Bone marrow (tissue), 2 donors: ENCODE measurements at places on chromosomes 2 and 18.
A peak's percentile ranks its signal among the peaks of the same experiment; 100 is the strongest.

DNA sequence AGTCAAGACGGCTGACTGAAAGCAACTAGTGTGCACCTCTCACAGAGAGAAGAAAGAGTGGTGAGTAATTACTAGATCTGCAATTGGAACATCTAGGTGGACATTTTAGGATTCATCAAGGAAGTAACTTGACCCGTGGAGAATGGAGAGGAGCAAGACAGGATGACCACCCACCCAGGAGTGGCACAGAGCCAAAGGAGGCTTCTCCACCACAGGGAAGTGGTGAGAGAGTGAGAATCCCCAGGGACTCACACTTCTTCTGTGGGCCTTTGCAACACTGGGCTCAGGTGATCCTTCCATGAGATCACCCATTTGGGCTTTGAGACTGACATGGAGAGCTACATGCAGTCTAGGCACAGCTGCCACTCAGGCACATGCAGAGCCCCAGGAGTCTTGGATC, 132.8 kb upstream of the GALNT5 start:
- DNase-seq: no peak

GRCh38 chr2:96423291-96423690, 81.9 kb downstream of the NEURL3 start:
- no peak for DNase-seq

DNA sequence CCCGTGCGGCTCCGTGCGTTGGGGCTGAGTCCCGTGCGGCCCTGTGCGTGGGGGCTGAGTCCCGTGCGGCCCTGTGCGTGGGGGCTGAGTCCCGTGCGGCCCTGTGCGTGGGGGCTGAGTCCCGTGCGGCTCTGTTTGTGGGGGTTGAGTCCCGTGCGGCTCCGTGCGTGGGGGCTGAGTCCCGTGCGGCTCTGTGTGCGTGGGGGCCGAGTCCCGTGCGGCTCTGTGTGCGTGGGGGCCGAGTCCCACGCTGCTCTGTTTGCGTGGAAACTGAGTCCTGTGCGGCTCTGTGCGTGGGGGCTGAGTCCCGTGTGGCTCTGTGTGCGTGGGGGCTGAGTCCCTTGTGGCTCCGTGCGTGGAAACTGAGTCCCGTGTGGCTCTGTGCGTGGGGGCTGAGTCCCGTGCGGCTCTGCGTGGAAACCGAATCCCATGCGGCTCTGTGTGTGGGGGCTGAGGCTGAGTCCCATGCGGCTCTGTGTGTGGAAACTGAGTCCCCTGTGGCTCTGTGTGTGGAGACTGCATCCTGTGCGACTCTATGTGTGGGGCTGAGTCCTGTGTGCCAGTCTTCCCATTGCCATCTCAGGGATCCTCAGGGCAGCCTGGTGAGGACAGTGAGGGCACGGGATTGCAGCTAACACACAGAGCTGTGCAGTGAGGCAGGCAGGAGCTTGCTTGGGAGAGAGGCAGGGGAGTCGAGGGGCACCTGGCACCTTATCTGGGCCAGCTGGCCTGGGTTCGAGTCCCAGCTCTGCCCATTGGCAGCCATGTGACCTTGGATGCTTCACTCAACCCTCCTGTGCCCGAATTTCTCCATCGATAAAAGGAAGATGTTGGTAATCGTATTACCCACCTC, 44.5 kb downstream of the LDLRAD4 start:
- no peak for DNase-seq

DNA sequence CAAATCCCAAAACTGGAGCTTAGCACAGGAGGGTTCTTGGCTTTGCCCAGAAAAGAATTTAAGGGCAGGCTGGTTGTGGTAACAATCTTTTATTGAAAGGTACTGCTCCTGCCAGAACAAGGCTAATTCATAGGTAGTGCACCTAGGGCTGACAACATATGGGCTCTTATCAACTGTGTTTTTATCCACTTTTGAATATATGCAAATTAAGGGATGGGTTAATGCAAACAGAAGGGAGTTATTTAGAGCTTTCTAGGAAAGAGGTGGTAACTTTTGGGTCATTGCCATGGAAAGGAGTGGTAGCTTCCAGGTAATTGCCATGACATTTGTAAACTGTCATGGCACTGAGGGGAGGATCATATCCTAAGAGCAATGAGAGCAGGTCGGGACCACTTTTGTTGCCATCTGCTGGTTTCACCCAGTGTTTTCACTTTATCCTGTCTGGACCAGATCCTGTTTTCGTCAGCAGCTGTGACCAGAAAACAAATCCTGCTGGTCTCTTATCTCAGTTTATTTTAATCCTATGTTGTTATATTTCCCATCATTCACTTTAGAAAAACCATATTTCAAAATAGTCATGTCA, 981 bp downstream of the C2orf66 start:
- no peak for DNase-seq

GRCh38 chr2:143078104-143078503, 51.1 kb upstream of the ARHGAP15 start:
- DNase-seq: peak; percentile 4

DNA sequence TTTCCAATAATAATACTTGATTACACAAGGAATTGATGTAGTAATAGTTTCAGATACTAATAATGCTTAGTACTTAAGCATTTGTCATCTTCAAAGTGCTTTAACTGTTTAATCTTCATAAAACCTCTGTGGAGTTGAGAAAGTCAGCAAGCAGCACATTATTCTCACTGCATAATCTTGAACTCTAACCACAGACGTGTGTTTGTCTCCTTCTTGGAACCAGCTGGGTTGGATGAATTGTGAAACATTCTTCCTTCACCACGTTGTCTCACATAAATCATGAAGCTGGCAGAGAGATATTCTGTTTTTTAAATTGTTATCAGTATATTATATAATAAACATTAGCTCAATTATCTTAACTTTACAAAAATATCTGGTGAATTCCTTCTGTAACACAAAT, 55.1 kb upstream of the LDAH start:
- DNase-seq: no peak

- DNase-seq: no peak
Observed at GRCh38 chr2:221402072-221402471, 170.0 kb downstream of the EPHA4 start.

DNA sequence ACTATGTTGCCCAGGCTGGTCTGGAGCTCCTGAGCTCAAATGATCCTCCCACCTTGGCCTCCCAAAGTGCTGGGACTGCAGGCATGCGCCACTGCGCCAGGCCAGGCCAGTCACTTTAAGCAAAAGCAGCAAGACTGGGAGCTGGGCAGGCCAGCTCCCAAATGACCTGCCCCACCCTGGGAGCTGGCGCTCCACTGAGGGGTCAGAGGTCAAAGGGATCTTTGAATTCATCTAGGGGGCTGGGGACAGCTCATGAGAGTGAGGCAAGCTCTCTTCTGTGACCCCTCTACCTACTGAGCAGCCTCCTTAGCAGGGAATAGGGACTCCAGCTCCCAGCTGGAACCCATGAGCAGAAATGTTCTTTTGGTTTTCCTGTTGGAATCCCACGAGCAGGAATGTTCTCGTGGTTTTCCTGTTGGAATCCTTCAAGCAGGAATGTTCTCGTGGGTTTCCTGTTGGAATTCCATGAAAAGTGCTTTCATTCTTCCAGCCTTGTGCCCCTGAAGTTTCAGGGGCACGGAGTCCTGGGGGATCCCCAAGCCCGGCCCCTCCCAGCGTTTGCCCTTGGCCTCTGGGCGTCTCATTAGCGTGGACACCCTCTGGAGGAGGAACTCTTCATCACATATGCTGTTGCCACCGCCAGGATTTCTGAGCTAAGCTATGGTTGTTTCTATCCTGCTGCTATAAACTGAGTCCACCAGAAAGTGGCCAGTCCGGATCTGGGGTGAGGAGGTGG, 162.0 kb upstream of the HAAO start:
- DNase-seq: no peak

- DNase-seq: no peak
Observed at GRCh38 chr2:234411793-234412192, 85.1 kb downstream of the ARL4C start.

- no peak for DNase-seq
Observed at GRCh38 chr18:72652990-72653593, 109.0 kb upstream of the CBLN2 start.

- DNase-seq: no peak
Observed at GRCh38 chr18:474416-474815, 26.1 kb downstream of the COLEC12 start.

GRCh38 chr2:163734881-163735684, 725 bp downstream of the FIGN start:
- DNase-seq: no peak

DNA sequence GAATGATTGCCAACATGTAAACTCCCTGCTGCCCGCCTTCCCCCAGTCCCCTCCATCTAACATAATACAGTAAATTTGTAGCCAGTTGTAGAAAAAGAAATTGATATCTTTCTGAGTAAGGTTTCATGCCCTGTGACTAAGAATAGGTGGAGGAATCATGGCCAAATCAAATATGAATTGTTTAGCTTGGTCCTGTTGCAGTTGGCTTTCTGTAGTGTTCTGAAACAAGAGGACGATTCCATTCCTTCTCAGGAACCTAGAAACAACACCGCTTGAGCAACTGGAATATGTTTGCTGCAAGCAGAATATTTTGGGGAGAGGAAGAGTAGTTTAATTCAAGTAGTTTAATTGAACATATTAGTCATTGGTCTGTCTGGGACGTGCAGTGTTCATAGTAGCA, 7.0 kb upstream of the DRC1 start:
- no peak for DNase-seq

DNA sequence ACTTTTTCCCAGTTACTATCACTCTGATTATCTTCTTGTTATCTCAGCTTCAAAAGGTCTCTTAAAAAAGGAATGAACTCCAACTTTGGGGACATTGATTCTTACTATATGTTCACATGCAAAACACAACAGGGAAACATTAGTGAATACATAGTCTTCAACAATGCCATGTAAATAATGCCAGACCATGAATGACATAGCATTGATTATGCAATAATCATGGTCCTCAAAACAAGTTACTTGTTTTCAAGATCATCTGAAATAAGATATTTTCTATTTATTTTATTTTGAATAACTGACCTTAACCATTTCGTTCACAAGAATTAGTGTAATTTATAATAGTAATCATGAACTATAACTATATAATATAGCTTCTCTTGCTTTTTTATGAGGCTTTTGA, 902.3 kb downstream of the MBD2 start:
- DNase-seq: no peak

- no peak for DNase-seq
Observed at GRCh38 chr2:218781691-218782527, at the start of gene CYP27A1. Gene CYP27A1 (plus strand): TSS chr2:218782147. CDS start chr2:218782183, 36 bp downstream.

GRCh38 chr2:6446938-6447608, 418.6 kb downstream of the CMPK2 start:
- no peak for DNase-seq

GRCh38 chr2:40165509-40165844, 286.4 kb downstream of the SLC8A1 start:
- DNase-seq: no peak

DNA sequence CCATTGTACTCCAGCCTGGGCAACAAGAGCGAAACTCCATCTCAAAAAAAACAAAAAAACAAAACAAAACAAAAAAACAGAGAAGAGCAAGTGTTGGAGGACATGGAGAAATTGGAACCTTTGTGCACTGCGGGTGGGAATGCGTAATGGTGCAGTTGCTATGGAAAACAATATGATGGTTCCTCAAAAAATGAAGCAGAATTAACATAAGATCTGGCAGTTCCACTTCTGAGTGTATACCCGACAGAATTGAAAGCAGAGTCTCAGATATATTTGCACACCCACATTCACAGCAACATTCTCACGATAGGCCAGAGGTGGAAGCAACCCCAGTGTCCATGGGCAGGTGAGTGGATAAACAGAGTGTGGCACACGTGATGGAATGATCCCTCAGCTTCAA, 11.0 kb upstream of the RALB start:
- no peak for DNase-seq

DNA sequence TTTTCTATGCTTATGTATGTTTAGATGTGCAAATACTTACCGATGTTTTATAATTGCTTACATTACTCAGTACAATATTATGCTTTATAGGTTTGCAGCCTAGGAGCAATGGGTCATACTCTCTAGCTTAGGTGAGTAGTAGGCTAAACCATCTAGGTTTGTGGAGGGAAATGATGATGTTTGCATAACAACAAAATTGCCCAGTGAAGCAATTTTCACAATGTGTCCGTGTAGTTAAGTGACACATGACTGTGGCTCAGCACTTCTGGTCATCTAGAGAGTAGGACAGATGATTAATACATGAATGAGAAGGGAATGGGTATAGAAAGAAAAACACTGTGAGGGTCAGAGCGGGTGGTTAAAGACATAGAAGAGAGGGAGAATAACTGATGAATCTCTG, 2116.2 kb upstream of the PIK3C3 start:
- DNase-seq: no peak

DNA sequence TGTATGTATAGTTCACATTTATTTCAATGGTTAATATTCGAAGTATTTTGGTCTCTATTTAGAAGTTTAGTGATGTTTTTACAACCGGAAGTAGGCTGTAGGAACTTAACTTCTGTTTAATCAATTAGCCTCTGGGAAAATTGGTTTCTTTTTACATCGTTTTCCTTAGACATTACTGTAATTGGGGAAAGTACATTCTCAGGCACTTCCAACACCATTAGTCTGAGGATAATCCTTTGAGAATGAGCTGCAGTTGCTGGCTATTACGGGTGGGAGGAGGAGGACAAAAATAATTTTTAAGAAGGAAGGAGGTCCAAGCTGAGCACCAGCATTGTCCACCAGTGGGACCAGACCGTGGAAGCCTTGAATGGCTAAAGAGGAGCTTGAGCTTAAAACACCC, 70.4 kb upstream of the ST3GAL5 start:
- no peak for DNase-seq

- DNase-seq: no peak
Observed at GRCh38 chr18:68472701-68473295, 242.1 kb downstream of the TMX3 start.

- no peak for DNase-seq
Observed at GRCh38 chr2:196244966-196245365, 73.6 kb upstream of the STK17B start.

DNA sequence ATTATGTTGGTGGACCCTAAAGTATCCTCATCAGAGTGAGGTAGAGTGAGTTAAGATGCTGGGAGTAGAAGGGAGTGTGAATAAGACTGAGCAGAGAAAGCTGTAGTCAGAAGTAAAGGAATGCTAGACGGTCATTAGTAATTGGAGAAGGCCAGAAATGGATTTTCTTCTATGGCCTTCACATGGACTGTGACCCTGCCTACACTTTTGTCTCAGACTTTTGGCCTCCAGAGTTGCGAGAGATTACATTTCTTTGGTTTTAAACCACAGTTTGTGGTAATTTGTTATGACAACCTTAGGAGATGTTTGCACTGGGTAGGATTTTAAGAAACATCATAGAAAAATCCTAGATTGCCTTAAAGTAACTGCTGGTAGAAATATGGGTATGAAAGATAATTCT, 1267.7 kb upstream of the TMEFF2 start:
- DNase-seq: no peak

- DNase-seq: no peak
Observed at GRCh38 chr2:234331566-234331965, 165.3 kb downstream of the ARL4C start.

GRCh38 chr18:13260935-13261640, 42.5 kb downstream of the LDLRAD4 start:
- no peak for DNase-seq

- no peak for DNase-seq
Observed at GRCh38 chr2:129859175-129859574, 120.3 kb upstream of the RAB6C start.
